ENCODE measurements at places on chromosomes 13 and 19. TPM values are rescaled to one million over a fixed set of nuclear protein-coding genes. Genes with fewer than 3 reads are reported as not detected.
A peak's percentile ranks its signal among the peaks of the same experiment; 100 is the strongest.

Gene LRRC63
- total RNA-seq: not detected

- no peak overlapping the region for H3K4me3 ChIP-seq
- no peaks in the 10 kb centered on the region for H3K27me3 ChIP-seq
- no peak for DNase-seq
- H3K27ac ChIP-seq: no peak overlapping the region
These were observed 90.8 kb downstream of the IPO5 start for GRCh38 chr13:98044301-98044700.

DNA sequence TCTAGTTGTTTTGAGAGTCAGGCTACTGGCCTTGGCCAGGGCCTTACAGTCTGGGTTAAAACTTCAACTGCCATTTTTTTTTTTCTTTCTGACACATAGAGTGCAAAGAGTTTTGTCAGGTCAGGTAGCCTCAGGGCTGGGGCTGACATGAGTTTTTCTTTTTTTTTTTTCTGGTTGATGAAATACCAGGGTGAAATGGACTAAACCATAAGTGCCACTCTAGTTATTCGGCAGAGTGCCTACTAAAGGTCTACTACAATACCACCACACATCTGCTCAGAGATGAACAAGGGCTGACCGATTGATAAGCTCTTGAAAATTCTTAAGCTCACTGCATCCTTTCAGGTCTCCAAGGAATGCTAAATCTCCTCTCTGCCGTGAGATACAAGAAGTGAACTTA, 4.4 kb upstream of the ZNF320 start:
- no peaks in the 10 kb centered on the region for H3K36me3 ChIP-seq
- H3K4me3 ChIP-seq: no peak overlapping the region

DNA sequence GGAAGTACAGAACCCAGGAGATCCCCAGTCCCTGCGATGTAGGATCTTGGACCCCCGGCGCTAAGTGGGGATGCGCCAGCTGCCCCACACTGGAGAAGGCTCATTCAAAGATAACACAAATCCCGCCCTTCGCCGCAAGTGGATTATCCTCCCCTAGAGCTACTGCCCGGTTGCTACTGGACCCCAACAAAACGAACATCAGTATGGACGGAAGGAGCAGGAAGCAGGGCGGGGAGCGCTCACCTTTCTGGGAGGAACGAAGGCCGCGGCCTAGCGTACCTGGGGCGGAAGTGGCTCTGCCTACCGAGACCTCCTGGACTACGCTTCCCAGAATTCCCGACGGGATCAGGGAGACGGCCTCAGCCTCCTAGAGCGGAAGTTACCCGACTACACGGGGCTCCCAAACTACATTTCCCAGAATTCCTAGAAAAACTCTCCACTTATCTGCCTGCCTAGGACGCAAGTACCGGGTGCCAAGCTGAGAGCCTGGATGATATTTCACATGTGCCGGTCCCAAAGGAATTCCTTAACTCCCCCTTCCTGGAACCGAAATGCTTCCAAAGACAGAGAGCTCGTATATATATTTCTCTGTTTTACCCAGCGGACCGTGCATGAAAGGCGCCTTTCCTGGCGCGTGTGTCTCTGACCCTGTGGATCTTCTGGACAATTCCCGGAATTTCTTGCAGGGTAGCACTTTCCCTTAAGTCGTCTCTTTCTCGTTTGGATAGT, at the start of gene ZNF112:
TSS of gene ZNF112 (minus strand) at position 298 of the 729 bp plus-strand sequence. CDS start 16,141 bp downstream, outside the sequence.
- H3K36me3 ChIP-seq: no peaks in the 10 kb centered on the region
- H3K4me1 ChIP-seq: peaks cover 5% of the 10 kb centered on the region
- H3K27ac ChIP-seq: peak within 1 kb of the TSS; percentile 54
- no peaks in the 10 kb centered on the region for H3K27me3 ChIP-seq

- no peak for DNase-seq
- H3K27me3 ChIP-seq: no peaks in the 10 kb centered on the region
- no peaks in the 10 kb centered on the region for H3K4me1 ChIP-seq
- no peak overlapping the region for H3K27ac ChIP-seq
- no peak overlapping the region for H3K4me3 ChIP-seq
- no peaks in the 10 kb centered on the region for H3K36me3 ChIP-seq
These were observed 472.1 kb downstream of the DIAPH3 start for GRCh38 chr13:59691501-59692066.

Gene FBXO27
- 4.1 TPM for total RNA-seq

Gene ZNF787
- 36.3 TPM for total RNA-seq

Gene TRPC4
- 11.1 TPM for total RNA-seq

Gene SULT2A1
- not detected for total RNA-seq

- H3K4me3 ChIP-seq: peak overlapping the region; percentile 25
- no peaks in the 10 kb centered on the region for H3K27me3 ChIP-seq
- H3K36me3 ChIP-seq: no peaks in the 10 kb centered on the region
- peaks cover 64% of the 10 kb centered on the region for H3K4me1 ChIP-seq
- H3K27ac ChIP-seq: peak overlapping the region; percentile 90
- DNase-seq: peak; percentile 86
These were observed 46.8 kb downstream of the LATS2 start for GRCh38 chr13:21014502-21015170.

- H3K4me3 ChIP-seq: peak overlapping the region; percentile 52
- H3K27me3 ChIP-seq: peaks cover 17% of the 10 kb centered on the region
- H3K4me1 ChIP-seq: peaks cover 3% of the 10 kb centered on the region
- DNase-seq: no peak
These were observed 651 bp downstream of the OXGR1 start for GRCh38 chr13:96993634-96994016.

GRCh38 chr13:80706164-80706471, 365.2 kb upstream of the SPRY2 start:
- H3K36me3 ChIP-seq: no peaks in the 10 kb centered on the region
- H3K27ac ChIP-seq: no peak overlapping the region
- no peak for DNase-seq
- H3K4me3 ChIP-seq: no peak overlapping the region
- H3K27me3 ChIP-seq: no peaks in the 10 kb centered on the region

DNA sequence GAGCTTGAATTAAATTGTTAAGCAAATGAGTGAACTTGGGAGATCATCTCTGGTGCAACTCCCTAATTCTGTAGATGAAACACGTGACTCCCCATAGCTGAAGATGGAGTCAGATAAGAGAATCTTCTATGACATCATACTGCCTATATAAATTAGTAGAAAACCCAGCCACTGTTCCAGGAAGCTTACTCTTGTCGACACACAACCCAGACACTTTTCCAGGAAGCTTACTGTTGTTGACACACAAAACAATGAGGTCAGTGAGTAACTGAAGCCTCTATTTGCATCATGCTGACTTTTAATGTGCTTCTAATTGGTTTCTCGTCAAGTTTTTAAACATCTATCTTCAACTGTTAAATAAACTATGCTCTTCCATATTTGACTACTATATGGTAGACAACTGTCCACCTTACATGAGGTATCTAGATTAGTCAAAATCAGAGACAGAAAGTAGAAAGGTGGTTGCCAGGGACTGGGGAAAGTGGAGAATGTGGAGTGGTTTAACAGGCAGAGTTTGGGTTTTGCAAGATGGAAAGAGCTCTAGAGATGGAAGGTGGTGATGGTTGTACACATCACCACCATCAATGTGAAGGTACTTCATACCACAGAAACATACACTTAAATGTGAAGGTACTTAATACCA, 168.2 kb downstream of the FGF14 start:
- no peaks in the 10 kb centered on the region for H3K27me3 ChIP-seq
- H3K27ac ChIP-seq: no peak overlapping the region
- no peak overlapping the region for H3K4me3 ChIP-seq
- H3K4me1 ChIP-seq: no peaks in the 10 kb centered on the region
- H3K36me3 ChIP-seq: no peaks in the 10 kb centered on the region

DNA sequence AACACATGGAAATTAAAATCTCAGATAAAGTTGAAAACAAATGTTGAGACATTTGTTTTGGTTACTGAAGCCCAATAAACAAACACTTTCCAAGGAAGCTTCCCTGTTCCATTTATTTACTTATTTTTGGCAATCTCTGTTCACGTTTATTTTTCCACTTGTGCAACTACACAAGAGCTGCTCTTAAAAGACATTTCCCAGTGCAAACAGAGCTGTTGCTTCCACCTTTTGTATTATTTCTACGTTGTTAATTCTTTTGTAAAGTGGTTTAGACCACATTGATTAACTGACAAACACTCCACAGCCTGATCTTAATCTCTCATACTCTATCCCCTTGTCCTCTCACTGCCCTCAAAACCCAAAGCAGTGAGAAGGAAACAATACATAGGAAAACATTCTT, 757.6 kb downstream of the LIG4 start:
- no peaks in the 10 kb centered on the region for H3K27me3 ChIP-seq
- H3K4me1 ChIP-seq: peaks cover 8% of the 10 kb centered on the region
- H3K4me3 ChIP-seq: no peak overlapping the region
- no peaks in the 10 kb centered on the region for H3K36me3 ChIP-seq
- DNase-seq: peak; percentile 10

DNA sequence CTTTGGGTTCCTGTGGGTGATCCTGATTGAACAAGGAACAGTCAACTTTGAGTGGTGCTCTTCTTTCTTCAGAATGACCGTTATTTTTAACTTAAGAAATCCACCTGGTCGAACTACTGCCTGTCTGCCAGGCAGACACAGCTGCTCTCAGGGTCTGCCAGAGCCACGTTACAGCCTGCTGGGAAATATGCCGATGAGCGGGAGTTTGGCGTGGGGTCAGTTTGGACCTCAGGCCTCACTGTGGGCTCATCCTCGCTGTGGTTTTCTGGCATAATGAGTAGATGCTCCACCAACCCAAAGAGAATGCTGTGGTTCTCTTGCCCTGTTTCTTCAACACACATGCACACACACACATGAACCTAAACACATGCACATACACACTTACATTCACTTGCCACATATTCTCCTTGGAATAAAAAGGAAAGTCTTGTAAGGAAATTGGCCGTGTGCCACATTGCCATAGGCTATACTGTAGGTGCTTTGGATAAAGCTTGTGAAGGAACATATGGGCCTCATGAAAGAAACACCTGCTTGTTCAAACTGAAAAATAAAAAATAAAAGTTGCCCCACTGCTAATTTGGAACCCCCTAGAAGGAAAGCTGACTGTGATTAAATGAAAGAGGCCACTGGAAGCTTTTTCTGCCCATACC, 598.7 kb upstream of the KLF12 start:
- no peak overlapping the region for H3K4me3 ChIP-seq
- DNase-seq: no peak
- H3K27ac ChIP-seq: no peak overlapping the region
- H3K36me3 ChIP-seq: no peaks in the 10 kb centered on the region
- no peaks in the 10 kb centered on the region for H3K27me3 ChIP-seq

Gene CEBPA
- total RNA-seq: 0.45 TPM

Gene TJP3
- total RNA-seq: 2.0 TPM

DNA sequence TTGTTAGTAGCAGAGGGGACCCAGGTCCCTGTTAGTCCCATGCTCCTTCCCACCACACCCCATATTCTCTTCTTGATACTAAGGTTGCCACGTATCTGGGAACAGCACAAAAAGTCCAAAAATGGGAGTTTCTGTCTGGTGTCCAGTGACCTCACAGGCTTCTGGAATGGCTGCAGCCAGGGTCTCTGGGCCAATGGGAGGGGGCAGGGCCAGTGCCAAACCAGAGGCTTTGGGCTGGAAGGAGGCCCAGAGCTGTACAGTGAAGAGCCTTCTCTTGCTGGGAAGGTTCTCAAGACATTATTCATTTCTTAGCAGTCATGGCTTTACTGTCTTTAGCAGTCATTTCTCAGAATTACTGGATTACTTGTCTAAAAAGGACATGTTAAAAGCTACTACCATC, 119.2 kb downstream of the FRY start:
- no peaks in the 10 kb centered on the region for H3K4me1 ChIP-seq
- no peaks in the 10 kb centered on the region for H3K36me3 ChIP-seq
- no peaks in the 10 kb centered on the region for H3K27me3 ChIP-seq
- no peak overlapping the region for H3K4me3 ChIP-seq

DNA sequence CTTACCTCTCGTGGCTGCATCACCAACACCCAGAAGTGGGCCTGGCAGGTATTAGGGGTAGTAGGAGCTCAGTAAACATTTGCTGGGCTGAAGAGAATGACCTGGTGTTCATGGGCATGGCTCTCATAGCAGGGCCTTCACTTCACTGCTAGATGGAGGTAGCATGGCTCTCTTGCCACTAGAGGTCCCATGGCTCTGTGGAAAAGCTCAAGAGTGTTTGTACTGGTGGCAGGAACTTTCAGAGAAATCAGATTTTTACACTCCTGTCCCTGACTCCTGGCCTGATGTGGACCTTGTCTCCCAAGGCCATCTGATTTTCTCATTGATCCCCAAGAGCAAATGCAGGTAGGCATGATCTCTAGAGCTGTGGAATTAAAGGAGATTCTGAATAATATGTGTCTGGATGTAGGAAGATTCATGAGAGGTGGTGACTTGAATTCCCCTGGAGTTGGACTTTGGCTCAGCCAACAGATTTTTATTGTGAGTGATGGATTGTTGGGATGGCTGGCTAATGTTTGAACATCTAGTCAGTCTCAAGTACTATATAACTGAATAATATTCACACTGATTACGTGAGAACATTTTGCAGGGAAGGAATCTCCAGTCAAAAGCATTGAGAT, 5.7 kb downstream of the ZNF574 start:
- H3K4me1 ChIP-seq: peaks cover 16% of the 10 kb centered on the region
- DNase-seq: peak; percentile 26
- no peak overlapping the region for H3K27ac ChIP-seq
- no peaks in the 10 kb centered on the region for H3K27me3 ChIP-seq
- H3K4me3 ChIP-seq: no peak overlapping the region

DNA sequence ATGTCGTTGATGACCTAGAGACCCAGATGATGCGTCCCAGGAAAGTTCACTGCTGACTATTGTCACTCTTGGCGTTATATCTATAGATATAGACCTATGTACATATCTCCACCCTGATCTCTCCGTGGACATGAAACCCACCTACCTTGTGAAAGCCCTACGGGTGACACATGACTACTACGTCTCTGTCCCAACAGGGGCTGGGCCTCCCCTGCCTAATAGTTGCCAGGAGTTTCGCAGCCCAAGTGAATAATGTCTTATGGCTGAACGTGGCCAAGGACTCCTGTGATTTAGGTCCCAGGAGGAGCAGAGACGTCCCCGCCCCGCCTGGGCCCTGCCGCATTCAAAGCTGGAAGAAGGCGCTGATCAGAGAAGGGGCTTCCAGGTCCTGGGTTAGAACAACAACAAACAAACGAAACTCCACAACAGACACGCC, 4.9 kb upstream of the POU4F1 start:
- DNase-seq: no peak
- no peak overlapping the region for H3K27ac ChIP-seq
- H3K4me3 ChIP-seq: peak overlapping the region; percentile 57
- H3K4me1 ChIP-seq: peaks cover 7% of the 10 kb centered on the region
- H3K27me3 ChIP-seq: peaks cover 77% of the 10 kb centered on the region

DNA sequence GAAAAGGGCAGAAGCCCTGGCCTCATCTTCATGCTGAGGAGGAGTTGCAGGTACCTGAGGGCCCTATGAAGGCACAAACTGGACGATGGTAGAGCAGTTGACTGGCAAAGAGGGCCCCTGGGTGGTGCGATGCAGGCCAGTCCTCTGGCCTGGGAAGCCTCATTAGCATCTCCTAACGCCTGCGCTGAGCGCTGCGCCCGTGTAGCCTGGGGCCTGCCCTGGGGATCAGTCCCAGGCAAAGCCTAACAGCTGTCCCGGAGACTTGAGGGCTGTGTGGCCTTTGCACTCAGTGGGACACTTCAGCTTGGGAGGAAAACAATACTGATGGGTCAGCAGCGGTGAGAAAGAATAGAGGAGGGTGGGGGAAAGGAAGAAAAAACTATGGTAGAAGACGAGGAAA, 187.7 kb downstream of the RAP2A start:
- no peak for DNase-seq
- H3K4me3 ChIP-seq: no peak overlapping the region
- H3K27ac ChIP-seq: no peak overlapping the region

All from astrocyte (in vitro differentiated cells and primary cell).